MM.1S (cell line): ENCODE measurements at places on chromosomes 16 and 17.

- DNase-seq = no peak
Observed at GRCh38 chr16:71352963-71353460, 5.5 kb upstream of the CALB2 start.

DNA sequence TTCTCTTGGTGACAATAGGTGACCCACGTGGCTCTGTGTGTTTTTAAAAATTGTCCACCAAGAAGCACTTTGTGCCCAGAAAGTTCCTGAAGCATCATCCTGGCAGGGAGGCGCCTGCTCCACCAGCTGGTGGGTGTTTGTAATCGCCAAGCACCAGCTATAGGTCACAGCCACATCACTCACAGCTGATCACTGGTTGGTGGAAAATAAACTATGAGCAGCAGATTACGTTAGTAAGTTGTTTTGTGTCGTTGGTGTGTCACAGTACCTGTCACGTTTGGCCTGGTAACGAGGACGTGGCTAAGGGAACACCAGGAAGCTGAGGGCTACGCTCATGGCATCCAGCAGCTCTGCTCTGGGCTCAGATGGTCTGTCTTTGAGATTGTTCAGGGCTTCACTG lies 10.1 kb downstream of the MRM3 start:
- no peak for DNase-seq

DNA sequence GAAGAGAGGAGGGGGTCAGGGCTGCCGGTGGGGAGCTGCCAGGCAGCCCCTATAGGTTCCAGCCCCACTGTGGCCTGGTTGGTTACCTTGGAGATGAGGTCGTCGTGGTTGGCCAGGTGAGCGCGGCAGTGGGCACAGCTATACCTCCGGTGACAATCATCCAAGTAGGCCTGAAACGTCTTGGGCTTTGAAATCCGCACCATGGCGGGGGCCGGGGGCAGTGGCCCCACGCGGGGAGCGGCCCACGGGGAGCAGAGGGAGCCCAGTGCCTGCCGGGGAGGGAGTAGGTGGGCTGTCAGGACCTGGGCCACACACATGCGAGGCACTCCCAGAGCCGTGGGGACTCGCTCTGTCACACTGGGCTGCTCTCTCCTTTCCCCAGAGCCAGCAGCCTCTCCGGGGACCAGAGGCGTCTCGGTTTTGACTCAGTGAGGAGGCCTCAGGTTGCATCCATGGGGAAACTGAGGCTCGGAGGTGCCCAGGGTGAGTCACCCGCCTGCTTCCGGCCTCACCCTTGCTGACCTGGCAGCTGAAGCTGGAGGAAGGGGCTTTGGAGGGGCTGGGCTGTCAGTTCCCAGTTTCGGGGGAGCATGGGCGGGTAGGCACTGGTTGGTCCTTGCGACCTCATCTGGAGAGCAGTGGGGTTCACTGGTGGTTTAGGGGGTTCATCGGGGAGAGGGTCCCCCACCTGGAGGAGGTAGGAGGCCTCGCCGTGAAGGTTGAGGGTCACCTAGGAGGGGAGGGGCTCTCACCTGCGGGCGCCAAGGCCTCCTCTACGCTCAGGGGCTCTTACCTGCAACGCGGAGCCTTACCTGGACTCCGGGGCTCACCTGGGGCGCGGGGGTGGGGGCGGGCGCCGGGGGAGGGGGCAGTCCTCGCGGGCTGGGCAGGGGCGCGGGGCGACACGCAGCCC lies 591 bp downstream of the YPEL3 start:
- DNase-seq = peak; percentile 30

GRCh38 chr17:40068129-40068581 lies 5.4 kb downstream of the THRA start:
- no peak for DNase-seq

DNA sequence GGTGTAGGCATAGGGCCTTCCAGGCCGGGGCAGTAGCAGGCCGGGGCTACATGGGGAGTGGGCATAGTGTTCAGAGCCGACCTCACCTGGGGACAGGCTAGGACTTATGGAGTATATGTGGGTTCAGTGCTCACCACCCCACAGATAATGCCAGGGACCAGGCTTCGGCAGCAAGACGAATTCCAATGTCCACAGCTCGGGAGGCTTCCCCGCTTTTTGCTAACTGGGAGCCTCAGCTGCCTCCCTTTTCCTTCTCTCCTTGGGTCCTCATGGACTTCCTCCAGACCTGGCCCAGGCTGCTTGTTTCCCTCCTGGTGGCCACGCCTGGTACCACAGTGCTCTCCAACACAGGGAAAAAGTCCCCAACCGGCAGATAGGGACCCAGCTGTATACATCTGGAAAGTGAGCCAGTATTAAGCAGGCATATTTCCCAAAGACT lies 20.1 kb upstream of the SLC46A1 start:
- no peak for DNase-seq

DNA sequence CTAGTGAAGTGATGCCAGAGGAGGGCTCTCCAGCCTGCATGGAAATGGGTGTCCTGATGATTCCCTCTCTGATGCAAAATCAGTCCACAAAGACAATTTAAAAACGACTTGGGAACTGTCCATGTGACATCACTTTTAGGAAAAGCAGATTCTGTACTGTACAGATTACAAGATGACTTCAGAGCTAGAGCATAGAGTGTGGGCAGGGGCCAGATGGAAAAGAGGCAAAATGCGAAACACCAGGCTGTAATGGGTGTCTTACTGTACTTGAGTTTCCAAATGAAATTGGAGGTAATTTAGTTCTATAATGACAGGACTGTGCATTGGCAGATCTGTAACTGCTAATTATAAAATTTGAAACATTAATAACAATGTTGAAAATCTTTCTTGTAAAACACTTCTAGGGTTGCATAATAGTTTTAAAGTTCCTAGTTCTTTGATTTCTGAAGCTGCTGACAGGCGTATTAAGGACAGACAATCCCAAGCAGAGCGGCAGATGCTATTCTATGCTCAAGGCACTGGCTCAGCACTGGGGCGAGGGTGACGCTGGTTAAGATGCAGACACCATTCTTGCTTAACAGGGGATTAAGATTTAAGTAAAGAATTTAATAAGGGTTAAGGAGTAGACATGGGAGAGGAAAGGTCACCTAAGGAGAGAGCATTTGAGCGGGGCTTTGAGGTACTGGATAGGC lies 29.6 kb downstream of the OGFOD1 start:
- DNase-seq = no peak

DNA sequence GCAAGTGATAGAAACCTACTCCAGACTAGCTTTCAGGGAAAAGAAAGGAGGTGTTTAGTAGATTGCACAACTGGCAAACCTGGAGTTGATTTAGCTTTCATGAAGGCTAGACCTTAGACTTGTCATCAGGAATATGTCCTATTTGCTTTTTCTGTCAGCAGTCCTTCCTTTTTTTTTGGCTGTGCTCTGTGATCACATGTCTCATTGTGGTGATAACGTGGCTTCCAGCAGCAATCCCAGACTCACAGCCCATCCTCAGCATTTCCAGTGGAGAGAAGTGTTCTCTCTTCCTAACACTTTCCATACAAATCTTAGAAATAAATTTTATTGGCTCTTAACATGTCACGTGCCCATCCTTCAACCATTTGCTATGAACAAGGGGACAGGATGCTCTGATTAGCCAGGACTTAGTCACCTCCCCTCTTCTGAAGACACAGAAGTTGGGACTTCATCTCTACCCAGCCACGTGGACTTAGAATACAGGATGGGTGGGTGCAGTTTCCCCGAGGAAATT lies 74.7 kb downstream of the CDH13 start:
- no peak for DNase-seq

GRCh38 chr17:4204190-4204589 lies 59.6 kb downstream of the ANKFY1 start:
- DNase-seq = no peak

- no peak for DNase-seq
Observed at GRCh38 chr16:68003031-68003430, 3.7 kb upstream of the DPEP2 start.

DNA sequence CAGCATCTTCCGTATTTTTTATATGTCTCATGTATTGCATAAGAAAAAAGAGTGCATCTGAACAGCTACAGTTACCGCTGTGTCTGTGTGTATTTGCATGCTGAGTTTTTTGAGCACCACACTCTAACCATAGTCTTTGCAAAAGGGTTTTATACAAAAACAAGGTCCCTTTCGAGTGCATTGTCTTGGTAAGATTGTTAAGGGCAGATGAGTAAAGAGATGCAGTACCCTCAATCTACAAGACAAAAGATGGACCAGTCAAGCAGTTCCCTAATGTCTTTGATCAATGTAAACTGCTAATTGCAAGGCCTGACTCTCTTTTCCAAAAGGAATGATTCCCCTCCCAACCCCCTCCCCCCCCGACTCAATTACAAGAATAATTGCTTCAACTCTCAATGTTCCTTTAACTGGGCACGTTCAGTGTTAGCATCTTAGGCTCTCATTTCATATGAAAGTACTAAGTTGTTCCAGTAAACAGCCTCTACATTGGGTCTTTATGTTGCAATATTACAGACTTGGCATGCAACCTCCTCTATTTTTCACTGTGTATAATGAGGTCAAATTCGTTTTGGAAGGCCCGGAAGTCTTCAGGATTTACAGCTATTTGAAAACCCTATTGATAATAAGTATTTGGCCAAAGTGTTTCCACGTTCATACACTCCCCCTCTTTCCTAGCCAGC lies 471.4 kb upstream of the RBFOX1 start:
- DNase-seq = no peak

- no peak for DNase-seq
Observed at GRCh38 chr17:9330141-9330540, 245.5 kb downstream of the STX8 start.

GRCh38 chr17:72173499-72174116 lies 52.8 kb downstream of the SOX9 start:
- no peak for DNase-seq

DNA sequence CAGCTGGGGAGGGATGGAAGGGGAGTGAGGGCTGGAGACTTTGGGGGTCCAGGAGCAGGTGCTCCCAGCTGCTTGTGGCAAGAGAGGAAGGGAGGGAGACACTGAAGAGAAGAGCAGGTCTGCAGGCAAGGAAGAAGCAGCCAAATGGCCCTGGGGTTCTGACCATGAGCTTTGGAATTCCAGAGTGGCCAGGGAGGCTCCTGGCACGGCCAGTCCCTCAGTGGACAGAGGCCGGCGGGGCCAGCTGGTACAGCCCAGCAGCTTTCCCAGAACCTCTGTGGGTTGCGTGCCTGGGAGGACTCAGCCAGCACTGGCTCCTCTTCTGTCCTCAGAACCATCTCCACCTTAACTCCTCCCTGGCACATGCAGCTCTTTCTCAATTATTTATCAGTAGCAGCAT lies 233.0 kb downstream of the MSI2 start:
- DNase-seq = no peak

- no peak for DNase-seq
Observed at GRCh38 chr16:74743668-74744299, 30.8 kb downstream of the FA2H start.

GRCh38 chr17:8162233-8162996 lies at the start of gene VAMP2:
Gene VAMP2 (minus strand): TSS chr17:8162948. CDS start chr17:8162879, 69 bp downstream.
- peak; percentile 69 for DNase-seq

DNA sequence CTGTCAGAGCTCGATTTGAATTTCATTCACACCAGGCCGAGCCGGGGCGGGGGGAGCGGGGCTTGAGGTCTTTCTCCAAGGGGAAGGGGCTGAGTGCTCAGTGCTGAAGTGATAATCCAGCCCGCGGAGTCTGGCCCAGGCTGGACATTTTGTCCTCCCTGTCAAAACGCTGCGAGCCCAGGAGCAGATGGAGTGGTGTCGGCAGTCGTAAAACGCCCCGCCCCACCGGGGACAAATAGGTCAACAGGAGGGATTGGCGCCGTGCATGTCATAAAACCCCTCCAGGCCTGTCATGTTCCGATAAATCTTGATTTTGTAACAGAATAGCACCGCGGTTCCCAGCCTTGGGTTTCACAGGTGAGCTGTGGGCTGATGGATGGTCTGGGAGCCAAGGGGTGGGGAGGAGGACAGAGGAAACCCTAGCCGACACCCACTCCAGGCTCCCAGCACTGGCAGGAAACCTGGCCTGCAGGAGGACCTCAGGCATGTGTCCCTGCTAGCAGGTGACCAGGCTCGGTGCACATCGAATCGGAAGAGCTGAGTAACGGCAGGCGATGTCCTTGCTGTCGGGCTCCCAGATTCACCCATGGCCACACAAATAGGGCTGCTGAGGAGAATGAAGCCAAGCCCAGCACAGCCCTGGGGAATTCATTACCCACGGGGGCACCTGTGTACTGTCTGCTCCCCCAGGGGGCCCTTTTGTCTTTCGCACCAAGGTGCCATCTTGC lies 341.4 kb downstream of the FOXL1 start:
- DNase-seq = no peak

DNA sequence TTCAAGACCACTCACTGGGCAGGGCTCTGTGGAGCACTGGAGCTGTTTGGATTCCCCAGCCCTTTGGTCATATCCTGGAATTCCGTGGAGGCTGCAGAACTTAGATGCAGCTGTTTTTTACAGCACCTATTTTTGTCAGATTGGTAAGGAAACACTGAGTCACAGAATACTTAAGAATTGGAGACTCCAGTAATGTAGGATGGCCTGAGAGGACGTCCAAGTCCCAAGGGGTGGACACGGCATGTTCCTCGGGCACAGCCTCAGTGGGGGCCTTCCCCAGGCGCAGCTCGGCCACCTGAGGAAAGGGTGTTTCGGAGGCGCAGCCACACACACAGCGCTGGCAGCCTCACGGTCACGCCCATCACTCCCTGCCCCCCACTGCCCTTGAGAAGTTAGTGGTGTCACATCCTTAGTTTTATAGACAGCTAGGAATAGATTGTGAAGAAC lies 14.8 kb downstream of the PLD6 start:
- no peak for DNase-seq

- peak; percentile 62 for DNase-seq
Observed at GRCh38 chr16:68257906-68258800, 6.2 kb upstream of the SLC7A6 start.
